ENCODE measurements at places on chromosomes 12 and 14.

- DNase-seq: no peak
Measured at GRCh38 chr12:112762753-112763152, 28.8 kb upstream of the RPH3A start.

GRCh38 chr14:60257865-60258264 is 8.8 kb downstream of the PPM1A start:
- DNase-seq: no peak

DNA sequence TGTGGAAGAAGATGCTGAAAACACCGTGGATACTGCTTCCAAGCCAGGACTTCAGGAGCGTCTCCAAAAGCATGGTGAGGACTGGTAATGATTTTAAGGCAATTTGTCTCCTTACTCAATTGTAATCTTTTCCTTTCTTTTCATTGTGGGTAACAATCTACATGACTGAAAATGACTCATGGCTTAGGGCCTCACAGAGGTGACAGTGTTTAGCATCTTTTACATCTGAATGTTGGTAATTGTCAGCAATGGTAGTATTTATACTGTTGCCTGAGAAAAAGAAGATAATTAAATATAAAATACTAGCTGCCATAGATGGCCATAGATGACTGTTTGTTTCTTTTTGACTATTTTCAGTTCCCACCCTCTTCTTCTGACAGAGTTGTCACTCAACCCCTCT is 31.6 kb downstream of the TULP3 start:
- no peak for DNase-seq

- DNase-seq: no peak
Measured at GRCh38 chr12:124347335-124347734, 52.4 kb downstream of the RFLNA start.

DNA sequence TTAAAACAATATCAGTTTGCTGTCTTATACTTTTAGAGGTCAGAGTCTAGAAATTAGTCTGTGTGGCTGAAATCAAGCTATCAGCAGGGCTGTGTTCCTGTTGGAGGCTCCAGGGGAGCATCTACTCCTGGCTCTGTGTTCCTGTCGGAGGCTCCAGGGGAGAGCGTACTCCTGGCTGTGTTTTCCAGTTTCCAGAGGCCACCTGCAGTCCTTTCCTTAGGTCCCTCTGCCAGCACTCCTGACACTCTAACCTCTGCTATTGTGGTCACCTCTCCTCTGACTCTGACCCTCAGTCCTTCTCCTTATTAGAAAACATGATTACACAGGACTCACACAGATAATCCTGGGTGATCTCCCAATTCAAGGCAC is 1140.7 kb upstream of the TMEM132C start:
- DNase-seq: no peak

- DNase-seq: no peak
Measured at GRCh38 chr14:58872061-58872460, 234.3 kb downstream of the DACT1 start.

DNA sequence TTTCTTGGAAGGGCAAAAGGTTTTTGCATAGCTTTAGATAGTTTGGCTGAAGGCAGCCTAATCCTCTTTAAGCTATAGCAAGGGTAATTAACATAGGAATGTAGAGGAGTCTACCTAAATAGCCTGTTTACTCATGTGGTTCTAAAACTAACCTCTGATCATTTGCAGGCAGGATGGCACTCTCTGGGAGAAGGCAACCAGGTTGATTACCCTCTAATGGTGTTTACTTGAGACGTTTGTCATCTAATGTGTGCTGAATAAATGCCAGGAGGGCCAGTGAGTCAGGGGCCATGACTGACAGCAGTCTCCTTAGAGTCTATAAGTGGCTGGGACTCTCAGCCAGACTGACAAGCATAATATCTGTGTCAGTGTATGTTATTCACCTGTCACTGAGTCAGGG is 286.4 kb downstream of the PCNX1 start:
- DNase-seq: no peak

DNA sequence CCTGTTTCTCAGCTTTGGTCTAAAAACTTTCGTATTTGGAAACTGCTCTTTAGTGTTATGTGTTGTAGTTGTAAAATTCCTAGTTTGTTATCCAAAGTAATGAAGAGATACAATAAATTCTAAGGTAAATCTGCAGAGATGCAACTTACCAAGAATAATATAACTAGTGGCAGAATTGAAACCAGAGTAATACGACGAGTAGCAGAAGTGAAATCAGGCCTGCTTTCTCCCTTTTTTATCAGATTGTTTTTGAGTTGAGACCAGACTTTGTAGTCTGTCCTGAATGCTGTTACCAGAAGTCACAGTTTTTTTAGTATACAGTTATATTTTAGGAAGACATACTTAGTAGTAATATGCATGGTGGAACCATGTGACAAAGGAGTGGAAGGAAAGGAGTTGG is 12.5 kb downstream of the PAPOLA start:
- DNase-seq: no peak

GRCh38 chr14:61337893-61338292 is 16.5 kb downstream of the PRKCH start:
- peak; percentile 71 for DNase-seq

DNA sequence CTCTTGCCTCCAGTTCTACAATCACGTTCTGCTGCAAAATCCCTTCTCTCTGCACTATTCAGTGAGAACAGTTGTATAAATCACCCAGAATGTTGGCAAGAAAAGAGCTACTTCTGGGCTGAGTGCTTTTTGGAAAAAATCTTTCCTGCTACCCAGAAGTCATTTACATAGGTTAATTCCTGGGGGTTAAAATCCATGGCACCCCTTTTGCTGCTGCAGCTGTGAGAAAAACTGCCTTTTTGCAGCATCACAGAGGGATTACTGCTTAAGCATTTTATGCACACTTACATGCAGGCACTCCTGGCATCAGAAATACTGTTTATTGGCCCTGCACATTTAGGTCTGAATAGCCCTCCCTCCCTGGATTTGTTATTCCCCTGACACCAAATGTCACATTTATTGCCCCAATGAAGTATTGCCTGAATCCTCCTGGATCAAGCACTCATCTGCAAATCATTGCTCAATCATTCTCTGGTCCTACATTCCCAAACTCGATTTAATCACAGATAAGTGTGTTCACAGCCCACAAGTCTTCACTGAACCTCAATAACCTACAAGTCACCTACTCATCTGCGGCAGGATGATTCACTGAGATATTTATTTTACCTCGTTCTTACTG is 43.1 kb upstream of the CCDC196 start:
- DNase-seq: no peak

GRCh38 chr14:54643696-54644176 is 76.8 kb downstream of the SAMD4A start:
- DNase-seq: no peak

GRCh38 chr12:93072340-93072739 is 143.2 kb upstream of the EEA1 start:
- DNase-seq: no peak

DNA sequence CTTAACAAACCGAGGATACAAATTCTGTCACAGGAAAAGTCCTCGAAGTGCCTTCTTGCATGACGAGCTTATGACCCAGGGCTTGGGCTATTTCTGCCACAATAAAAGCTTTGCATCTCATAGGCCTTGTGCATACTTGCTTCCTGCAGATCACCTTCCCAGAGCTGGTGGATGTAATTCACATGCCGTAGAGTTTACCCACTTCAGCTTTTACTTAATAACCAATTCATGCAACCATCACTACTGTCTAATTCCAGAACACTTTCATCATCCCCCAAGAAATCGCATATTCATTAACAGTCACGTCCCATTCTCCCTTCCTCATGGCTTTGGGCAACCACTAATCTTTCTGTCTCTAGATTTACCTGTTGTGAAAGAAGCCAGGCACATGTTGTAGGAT is 9.0 kb upstream of the BDKRB1 start:
- DNase-seq: no peak

DNA sequence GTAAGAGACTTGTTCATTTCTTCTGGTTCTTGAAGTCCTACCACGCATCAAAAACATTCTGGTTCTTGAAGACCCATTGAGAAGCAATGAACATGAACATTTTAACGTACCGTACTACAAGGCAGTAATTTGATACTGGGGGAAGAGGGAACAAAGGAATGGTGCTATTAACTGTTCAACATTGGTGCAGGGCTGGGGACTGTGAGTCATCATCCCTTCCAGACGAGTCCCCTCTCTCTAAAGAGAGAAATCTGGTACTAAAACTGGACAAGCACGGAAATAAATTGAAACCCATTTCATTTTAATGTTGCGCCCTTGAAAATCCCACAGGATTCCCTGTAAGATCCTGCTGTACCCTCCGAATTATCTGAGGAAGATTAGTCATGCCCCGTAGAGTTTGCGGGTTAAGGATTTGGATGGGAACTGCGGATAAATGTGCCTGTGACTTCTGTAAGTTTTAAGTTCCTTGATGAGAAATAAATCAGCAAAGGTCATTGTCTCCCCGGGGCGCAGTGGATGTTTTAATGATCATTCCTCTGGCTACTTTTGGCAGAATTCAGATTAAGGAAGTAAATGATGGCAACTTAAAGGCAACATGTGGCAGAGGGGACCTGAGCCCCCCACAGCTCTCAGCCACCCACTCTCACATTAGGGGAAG is 78.6 kb downstream of the KCNK13 start:
- no peak for DNase-seq

DNA sequence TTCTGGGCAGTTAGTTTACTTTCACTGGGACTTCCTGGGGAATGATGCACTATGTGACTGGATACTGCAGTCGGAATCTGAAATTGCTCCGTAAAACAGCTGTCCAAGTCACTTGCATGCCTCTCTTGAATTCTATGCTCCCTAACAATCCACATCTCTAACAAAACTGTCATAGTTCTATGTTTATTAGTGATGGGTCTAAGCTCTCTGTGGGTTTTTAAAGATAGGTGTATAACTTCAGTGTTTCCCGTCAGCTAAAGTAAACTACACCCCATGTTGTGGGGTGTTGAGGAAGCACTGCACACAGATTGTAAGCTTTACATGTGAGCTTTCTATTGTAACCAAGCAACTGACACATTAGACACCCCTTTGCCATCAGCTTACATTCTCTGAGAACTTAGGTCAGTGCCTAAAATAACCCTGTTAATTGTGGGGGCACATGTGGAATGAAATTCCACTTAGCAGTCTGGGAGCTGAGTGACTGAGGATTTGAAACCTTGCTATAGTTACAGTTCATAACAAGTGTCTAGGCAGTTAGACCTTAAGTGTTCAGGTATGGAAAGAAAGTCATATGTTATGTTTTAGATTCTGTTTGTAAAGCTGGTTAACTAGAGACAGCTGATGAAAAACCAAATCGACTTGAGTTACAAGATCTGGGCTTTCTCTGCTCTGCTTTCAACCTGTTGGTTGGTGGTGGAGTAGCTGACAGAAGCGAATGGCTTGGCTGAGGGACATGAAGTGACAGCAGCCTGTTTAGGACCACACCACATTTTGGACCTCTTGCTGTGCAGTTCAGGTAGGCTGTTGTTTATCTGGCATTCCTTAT is 165.7 kb downstream of the AKAP6 start:
- no peak for DNase-seq

DNA sequence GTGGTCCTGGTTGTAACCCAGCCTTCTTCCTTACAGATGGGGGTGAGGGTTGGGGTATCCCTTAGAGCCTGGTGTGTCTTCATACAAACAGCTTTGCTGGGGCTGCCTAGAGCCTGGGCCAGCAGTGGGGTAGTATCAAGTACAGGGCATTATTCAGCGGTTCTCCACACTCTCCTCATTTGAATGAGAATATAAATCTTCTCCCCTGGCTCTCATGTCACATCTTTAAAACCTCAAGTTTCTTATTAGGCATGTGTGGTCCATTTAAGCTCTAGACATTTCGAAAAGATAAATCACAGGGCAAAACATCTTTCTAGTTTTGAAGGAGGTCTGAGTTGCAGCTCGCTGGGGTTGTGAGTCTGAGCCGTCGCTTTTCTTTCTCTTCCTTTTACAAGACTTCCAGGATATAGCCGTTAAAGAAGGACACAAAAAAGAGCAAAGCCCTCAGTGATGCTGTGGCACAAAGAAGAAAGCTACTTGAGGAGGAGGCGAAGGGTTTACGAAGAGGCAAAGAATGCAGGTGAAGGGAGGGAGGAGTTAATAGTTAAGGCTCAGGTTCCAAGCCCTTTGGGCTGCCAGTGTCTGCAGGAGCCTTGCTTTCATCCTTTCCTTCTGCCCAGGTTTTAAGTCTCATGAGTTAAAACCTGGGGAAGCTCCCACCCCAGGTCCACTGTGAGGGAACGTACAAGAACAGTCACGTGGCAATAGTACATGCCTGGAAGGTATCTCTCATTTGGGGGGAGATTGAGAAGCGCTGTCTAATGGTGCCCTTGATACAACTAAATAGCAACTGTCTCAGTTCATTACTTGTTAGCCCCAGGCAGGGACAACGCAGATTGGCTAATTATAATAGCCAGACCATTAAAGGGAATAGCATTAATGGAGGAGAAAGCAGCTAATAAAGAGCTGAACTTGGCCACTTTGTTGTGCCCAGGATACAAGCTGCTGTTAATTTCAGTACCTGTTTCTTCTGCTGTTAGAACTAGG is 94.2 kb downstream of the ETV6 start:
- DNase-seq: no peak

DNA sequence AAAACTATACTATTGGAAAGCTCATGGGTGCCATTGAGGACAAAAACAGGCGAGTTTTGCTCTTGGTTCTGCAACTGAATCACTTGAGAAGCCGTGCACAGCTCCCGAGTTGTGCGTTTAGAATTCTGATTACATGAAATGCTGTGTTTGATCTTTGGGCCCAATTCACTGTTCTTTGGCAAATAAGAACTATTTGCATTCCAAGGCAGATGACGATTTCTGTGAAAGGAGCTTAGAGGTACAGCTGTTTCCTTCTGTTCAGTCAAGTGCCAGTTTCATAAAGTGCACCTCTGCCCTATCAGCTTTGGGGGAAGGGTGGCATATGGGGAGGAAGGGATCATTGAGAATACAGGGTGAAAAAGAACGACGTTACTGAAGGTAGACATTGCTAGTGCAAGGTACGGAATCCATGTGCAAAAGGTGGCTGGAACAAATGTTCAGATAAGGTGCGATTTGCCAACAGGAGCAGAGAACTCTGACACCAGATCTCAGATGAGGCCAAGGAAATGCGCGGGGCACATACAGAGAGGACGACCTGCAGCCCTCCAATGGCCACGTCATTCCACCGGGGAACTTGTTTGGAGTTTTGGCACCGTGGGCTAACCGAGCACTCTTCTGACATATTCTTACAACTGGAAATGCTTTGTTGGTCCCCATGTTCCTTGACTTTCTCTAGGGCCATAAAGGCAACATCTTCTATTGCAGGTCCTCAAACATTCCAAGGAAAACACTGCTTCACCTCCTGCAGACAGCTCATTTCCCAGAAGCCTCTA is 30.1 kb downstream of the TCHP start:
- no peak for DNase-seq

GRCh38 chr12:11839091-11839641 is 189.7 kb downstream of the ETV6 start:
- DNase-seq: no peak

- no peak for DNase-seq
Measured at GRCh38 chr12:9756170-9756569, 4.5 kb downstream of the CD69 start.

GRCh38 chr14:88533064-88533602 is 21.7 kb downstream of the PTPN21 start:
- no peak for DNase-seq

GRCh38 chr12:98319716-98320425 is 195.5 kb upstream of the TMPO start:
- DNase-seq: no peak
